Naive thymus-derived CD8-positive, alpha-beta T cell (primary cell): ENCODE measurements at places on chromosomes 16 and 17. TPM values are rescaled to one million over a fixed set of nuclear protein-coding genes. Genes with fewer than 3 reads are reported as not detected.

GRCh38 chr16:68993456-68993855 is 112.0 kb upstream of the HAS3 start:
- H3K4me3 ChIP-seq: no peak overlapping the region
- DNase-seq: no peak
- H3K27ac ChIP-seq: no peak overlapping the region
- no peaks in the 10 kb centered on the region for H3K27me3 ChIP-seq
- peaks cover 11% of the 10 kb centered on the region for H3K36me3 ChIP-seq

Gene TMEM107
- total RNA-seq: 19.4 TPM

DNA sequence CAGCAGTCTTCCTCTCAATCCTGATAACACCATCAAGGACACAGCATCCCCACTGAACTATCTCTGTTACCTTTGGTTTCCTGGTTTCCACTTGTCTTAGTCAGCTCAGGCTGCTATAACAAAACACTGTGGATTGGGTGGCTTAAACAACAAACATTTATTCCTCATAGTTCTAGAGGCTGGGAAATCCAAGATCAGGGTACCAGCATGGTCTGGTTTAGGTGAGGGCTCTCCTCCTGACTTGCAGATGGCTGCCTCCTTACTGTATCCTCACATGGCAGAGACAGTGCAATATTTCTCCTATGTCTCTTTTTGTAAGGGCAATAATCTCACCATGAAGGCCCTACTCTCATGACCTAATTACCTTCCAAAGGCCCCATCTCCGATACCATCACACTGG is 103.2 kb upstream of the AXIN2 start:
- H3K27ac ChIP-seq: no peak overlapping the region
- H3K4me1 ChIP-seq: peaks cover 7% of the 10 kb centered on the region
- no peak overlapping the region for H3K4me3 ChIP-seq

DNA sequence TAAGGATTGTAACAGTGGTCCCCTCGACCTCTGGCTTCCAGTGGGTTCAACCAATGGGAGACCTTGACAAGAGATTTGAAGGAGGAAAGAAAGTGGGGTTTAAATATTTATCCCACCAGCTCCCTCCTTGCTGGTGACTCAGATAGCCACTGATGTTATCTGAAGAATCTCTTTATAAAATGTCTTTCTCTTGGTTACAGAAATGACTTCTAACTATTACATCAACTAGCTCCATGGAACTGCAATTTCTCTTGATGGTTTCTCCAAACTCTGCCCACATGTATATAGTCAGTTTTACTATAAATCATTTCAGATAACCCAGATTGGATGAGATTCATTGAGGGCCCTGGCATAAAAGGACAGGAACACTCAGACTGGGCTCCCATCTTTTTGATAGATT is 920.2 kb upstream of the SOX9 start:
- no peaks in the 10 kb centered on the region for H3K4me1 ChIP-seq
- H3K36me3 ChIP-seq: no peaks in the 10 kb centered on the region
- no peak for DNase-seq
- H3K4me3 ChIP-seq: no peak overlapping the region
- H3K27ac ChIP-seq: no peak overlapping the region
- H3K27me3 ChIP-seq: no peaks in the 10 kb centered on the region

GRCh38 chr17:79543531-79543930 is 67.3 kb downstream of the RBFOX3 start:
- no peak overlapping the region for H3K27ac ChIP-seq
- no peak for DNase-seq
- H3K4me3 ChIP-seq: no peak overlapping the region
- H3K36me3 ChIP-seq: no peaks in the 10 kb centered on the region

- H3K4me3 ChIP-seq: no peak overlapping the region
- H3K4me1 ChIP-seq: no peaks in the 10 kb centered on the region
- no peaks in the 10 kb centered on the region for H3K36me3 ChIP-seq
- no peaks in the 10 kb centered on the region for H3K27me3 ChIP-seq
- DNase-seq: no peak
- no peak overlapping the region for H3K27ac ChIP-seq
Observed at GRCh38 chr17:58605470-58605869, 86.4 kb downstream of the TEX14 start.

Gene ALOX15B
- total RNA-seq: not detected

DNA sequence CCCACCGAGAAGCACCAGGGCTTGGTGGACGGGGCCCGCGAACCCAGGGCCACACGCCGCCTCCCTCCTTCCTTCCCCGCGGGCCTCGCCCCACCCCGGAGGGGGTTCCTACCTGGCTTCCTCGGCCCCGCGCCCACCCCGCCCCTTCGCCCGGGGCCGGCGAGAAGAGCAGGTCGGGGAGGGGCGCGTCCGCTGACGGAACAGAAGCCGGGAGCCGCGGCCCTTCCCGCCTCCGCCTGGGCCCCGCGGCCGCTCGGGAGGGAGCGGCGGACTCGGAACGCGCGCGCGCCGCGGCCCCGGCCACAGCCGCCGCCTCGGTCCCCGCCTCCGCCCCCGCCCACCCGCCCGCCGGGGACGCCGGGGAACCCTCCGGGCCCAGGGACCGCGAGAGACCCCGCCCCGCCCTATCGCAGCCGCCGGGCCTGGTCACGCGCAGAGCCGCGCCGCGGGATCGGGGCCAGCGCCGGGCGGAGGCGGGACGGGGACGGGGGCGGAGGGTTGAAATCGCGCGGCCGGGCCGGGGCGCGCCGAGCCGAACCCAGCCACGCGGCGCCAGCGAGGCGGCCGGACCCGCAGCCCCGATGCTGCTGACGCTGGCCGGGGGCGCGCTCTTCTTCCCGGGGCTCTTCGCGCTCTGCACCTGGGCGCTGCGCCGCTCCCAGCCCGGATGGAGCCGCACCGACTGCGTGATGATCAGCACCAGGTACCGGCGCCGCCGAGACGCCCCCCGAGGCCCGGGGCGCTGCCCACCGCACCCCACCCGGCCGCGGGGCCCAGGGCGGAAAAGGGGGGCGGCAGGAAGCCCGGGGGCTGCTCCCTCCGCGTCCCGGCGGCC is at the start of gene TLCD3A:
TSS of gene TLCD3A (plus strand) at position 530 of the 835 bp plus-strand sequence. CDS start at position 582, 52 bp downstream.
- peak within 1 kb of the TSS; percentile 89 for H3K4me3 ChIP-seq
- peak; percentile 43 for DNase-seq
- H3K4me1 ChIP-seq: peaks cover 12% of the 10 kb centered on the region
- H3K27me3 ChIP-seq: peaks cover 4% of the 10 kb centered on the region

Gene SLC5A11
- 0.68 TPM for total RNA-seq

GRCh38 chr17:52148288-52148968 is 10.1 kb downstream of the CA10 start:
- no peaks in the 10 kb centered on the region for H3K4me1 ChIP-seq
- DNase-seq: no peak
- H3K27ac ChIP-seq: no peak overlapping the region
- H3K27me3 ChIP-seq: peaks cover 5% of the 10 kb centered on the region

DNA sequence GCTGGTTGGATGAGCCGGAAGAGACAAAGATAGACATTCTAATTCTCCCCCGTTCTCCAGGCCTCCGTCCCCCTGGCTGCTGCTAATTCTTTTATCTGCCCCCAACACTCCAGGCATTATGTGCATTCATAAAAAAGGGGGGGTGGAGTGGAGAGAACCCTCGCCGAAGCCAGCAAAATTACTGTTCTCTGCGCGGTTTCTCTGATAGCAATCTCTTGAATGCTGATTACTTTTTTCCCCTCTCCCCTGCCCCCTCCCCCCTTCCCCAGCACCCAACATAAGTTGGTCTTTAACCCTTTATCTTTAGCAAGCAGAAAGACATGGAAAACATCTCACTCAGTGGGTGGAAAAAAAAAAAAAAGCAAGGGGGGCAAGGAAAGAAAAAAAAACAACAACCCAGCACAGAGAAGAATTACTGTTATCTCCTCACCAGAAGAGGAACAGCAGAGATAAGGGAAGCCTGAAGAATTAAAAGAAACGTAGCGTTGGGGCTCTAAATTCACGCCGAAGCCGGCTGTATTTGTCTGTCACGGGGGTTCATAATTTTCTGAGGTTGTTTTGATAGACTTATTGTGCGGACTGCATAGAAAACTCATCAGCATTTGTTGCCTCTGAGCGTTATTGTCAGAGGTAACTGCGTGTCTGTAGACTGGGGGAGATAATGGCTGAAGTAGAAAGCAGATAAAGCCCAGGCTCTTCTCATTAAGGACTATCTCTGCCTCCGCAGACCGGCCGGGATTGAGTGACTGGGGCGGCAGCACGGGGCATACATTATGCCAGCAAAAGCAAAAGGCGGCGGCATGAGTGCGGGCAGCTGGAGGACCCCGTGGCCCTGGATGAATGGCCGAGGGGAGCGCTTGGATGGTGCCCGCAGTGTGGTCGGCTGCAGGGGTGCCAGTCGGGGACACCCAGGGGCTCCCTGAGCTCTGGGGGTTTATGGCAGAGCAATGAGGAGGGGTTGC is 126.9 kb downstream of the MRM1 start:
- H3K36me3 ChIP-seq: no peaks in the 10 kb centered on the region
- peak overlapping the region; percentile 31 for H3K27ac ChIP-seq
- H3K4me3 ChIP-seq: peak overlapping the region; percentile 76
- H3K4me1 ChIP-seq: peaks cover 57% of the 10 kb centered on the region
- DNase-seq: no peak

DNA sequence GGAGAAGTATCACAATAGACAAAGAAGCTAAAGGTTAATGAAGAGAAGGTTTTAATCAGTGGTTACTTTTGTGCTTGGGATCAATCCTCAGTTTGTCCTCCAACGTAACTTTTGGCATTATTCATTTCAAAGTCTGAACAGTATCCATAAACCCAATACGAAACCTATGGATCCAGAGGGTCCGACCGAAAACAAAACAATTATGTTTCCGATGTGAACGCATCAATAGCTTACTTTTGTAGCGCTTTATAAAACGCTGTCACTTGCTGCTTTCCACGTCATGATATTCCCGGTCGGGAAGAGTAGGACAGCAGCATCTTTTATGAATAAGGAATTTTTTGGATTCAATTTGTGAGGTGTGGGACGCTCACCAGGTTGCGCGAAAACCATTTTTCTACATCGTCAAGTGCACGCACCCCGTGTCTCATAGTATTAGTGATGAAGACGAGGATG is 383.8 kb downstream of the ZFHX3 start:
- no peak for DNase-seq
- no peaks in the 10 kb centered on the region for H3K36me3 ChIP-seq
- H3K4me3 ChIP-seq: peak overlapping the region; percentile 98
- peak overlapping the region; percentile 94 for H3K27ac ChIP-seq
- H3K4me1 ChIP-seq: peaks cover 2% of the 10 kb centered on the region
- peaks cover 3% of the 10 kb centered on the region for H3K27me3 ChIP-seq

Gene CA4
- not detected for total RNA-seq

- H3K36me3 ChIP-seq: peaks cover 37% of the 10 kb centered on the region
- no peak for DNase-seq
- H3K27ac ChIP-seq: no peak overlapping the region
- H3K27me3 ChIP-seq: no peaks in the 10 kb centered on the region
- H3K4me3 ChIP-seq: no peak overlapping the region
- no peaks in the 10 kb centered on the region for H3K4me1 ChIP-seq
Observed at GRCh38 chr17:2363851-2364762, 26.8 kb downstream of the SGSM2 start.

Gene CYGB
- 0.52 TPM for total RNA-seq

GRCh38 chr17:81558115-81558468 is 5.9 kb upstream of the FAAP100 start:
- no peak overlapping the region for H3K27ac ChIP-seq
- peaks cover 36% of the 10 kb centered on the region for H3K36me3 ChIP-seq

DNA sequence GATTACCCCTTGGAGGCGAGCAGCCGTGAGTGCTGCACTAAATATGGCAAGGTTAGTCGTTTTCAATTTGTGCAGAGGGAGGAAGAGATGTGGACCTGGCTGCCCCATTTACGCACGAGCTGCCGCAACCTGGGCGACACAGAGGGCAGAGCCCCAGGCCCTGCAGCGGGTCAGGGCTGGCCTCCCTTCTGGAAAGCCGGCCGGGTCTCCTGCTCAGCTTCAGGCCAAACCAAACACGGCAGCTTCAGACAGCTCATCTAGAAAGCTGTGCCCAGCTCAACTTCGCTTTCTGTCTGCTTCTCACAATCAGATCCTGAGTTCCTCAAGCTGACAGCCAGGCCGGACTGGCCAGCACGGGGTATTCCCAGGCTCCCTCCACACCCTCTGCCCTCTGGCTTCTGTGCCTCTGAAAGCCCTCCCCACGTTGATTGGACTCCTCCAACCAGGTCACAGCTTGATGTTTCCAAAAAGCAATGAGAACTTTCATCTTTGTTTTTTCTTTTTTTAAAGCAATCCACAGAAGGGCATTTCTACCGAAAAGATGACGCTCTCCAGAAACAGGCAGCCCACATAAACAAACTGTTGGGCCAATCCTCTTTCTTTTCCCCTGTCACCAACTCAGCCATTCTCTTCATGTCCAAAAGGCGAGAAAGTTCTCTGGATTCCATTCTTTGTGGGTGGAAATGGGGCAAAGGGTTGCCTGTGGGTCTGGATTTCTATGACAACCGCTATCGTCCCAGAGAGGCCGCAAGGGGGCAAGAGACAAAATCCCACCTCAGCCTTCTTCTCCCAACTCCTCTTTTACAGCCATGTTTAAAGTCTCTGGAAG is 189.0 kb downstream of the ZFHX3 start:
- DNase-seq: no peak
- no peak overlapping the region for H3K4me3 ChIP-seq
- no peaks in the 10 kb centered on the region for H3K36me3 ChIP-seq
- no peak overlapping the region for H3K27ac ChIP-seq

GRCh38 chr16:89511374-89511773 is 3.2 kb downstream of the SPG7 start:
- H3K36me3 ChIP-seq: peaks cover 53% of the 10 kb centered on the region
- peaks cover 29% of the 10 kb centered on the region for H3K4me1 ChIP-seq
- H3K4me3 ChIP-seq: no peak overlapping the region
- H3K27ac ChIP-seq: no peak overlapping the region

DNA sequence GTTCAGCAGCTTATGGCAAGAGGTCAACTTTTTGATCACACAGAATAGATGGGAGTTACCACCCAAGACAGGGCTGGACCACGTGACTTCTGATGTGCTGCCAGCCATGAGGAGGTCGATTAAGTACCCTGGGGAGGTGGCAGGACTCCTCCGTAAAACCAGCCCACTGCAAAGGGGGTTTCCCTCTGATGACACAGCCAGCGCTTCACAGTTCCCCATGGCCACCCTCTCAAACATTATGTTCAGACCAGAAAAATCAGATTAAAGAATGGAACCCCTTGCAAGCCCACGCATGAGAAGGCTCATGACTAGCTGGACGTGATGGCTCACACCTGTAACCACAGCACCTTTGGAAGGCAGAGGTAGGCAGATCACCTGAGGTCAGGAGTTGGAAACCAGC is 222.9 kb downstream of the CPPED1 start:
- H3K27ac ChIP-seq: no peak overlapping the region
- H3K4me1 ChIP-seq: peaks cover 3% of the 10 kb centered on the region
- H3K36me3 ChIP-seq: no peaks in the 10 kb centered on the region
- DNase-seq: no peak

Gene TRIM47
- total RNA-seq: 9.7 TPM

DNA sequence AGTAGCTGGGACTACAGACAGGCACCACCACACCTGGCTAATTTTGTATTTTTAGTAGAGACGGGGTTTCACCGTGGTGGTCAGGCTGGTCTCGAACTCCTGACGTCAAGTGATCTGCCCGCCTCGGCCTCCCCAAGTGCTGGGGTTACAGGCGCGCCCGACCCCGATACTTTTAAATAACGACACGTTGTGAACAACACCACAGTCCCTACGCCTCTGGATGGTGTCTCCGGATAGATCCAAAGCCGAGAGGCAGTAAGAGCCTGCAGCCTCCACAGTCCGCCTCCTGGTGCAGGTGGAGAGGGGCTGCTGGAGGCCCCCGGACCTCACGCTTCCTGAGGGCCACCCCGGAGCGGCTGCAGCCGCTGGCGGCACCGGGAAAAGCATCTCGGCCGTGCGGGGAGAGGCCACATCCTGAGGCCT is 741 bp upstream of the TLCD3A start:
- no peaks in the 10 kb centered on the region for H3K27me3 ChIP-seq
- no peaks in the 10 kb centered on the region for H3K36me3 ChIP-seq
- peaks cover 6% of the 10 kb centered on the region for H3K4me1 ChIP-seq
